ENCODE measurements at places on chromosomes 1 and 21.

- DNase-seq, result no peak
Measured at GRCh38 chr1:167483790-167484189, 34.5 kb downstream of the CD247 start.

- DNase-seq, result no peak
Measured at GRCh38 chr1:94633051-94633450, 91.5 kb upstream of the F3 start.

GRCh38 chr1:15311880-15312279, 64.9 kb downstream of the FHAD1 start:
- DNase-seq, result no peak

GRCh38 chr1:90100566-90100965, 105.7 kb downstream of the ZNF326 start:
- no peak for DNase-seq

GRCh38 chr1:211653959-211654496, 21.4 kb downstream of the NEK2 start:
- DNase-seq, result no peak

DNA sequence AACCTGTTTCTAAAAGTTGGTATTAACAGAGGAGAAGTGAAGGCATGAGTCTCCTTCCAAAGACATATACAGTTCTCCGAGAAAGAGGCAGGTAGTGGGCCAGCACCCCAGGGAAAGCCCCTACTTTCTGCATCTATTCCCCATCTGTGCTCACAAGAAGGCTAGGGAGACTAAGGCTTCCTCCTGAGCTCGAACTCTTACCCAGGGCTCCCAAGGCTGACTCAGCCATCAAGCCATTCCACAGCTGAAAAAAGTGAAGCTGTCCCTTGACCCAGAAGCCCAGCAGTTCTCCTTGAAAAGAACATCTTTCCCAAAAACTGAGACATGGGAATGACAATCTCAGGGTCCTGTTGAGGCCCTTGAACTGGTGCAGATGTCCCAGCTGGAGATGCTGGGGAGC, 1.9 kb upstream of the PADI3 start:
- no peak for DNase-seq

DNA sequence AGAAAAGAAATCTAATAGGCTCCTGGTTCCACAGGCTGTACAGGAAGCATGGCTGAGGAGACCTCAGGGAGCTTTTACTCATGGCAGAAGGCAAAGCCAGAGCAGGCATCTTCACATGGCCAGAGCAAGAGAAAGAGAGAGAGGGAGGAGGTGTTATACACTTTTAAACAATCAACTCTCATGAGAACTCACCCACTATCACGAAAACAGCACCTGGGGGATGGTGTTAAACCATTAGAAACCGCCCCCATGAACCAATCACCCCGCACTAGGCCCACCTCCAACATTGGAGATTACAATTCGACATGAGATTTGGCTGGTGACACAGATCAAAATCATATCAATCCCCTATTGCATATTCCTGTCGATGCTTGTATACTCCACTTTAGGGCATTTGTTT, 93.5 kb downstream of the MRPL39 start:
- no peak for DNase-seq

DNA sequence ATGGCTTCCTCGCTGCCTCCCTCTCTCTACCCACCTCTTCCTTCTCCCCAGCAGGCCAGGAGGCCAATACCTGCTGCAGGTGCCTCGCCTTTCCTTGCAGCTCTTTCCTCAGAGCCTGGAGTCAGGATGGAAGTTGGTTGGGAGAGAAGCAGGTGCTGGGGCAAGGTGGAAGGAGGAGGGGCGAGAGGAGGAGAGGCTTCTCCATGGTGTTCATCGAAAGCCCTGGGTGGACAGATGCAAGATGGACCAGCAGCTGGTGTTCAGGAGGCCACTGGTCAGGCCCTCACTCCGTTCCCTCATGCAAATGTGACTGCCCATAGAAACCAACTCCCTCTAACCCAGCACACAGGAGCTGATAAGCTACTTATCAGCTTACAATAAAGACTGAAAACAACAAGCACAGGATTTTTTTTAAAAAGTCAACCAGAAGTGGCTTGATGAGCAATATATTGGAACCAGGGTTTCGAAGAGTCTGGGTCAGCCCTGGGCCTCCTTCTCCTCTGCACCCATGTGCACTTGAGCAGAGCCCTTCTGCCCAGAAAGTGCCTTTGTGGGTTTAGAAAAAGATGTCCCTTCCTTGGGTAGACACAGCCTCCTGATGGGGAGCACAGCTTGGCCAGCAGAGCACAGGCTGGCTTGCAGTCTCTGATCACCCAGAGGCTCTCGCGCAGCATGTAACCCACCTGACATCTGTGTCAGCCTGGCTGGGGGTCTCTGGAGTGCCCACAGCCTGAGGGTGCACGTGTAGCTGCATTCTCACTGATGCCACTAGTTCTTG, 16.6 kb upstream of the GSTM4 start:
- DNase-seq, result no peak

Measured in Panc1 (cell line).